ENCODE measurements at places on chromosomes 16 and 17. TPM values are rescaled to one million over a fixed set of nuclear protein-coding genes. Genes with fewer than 3 reads are reported as not detected.

TPPP3 gene
- 0.84 TPM for total RNA-seq

DNA sequence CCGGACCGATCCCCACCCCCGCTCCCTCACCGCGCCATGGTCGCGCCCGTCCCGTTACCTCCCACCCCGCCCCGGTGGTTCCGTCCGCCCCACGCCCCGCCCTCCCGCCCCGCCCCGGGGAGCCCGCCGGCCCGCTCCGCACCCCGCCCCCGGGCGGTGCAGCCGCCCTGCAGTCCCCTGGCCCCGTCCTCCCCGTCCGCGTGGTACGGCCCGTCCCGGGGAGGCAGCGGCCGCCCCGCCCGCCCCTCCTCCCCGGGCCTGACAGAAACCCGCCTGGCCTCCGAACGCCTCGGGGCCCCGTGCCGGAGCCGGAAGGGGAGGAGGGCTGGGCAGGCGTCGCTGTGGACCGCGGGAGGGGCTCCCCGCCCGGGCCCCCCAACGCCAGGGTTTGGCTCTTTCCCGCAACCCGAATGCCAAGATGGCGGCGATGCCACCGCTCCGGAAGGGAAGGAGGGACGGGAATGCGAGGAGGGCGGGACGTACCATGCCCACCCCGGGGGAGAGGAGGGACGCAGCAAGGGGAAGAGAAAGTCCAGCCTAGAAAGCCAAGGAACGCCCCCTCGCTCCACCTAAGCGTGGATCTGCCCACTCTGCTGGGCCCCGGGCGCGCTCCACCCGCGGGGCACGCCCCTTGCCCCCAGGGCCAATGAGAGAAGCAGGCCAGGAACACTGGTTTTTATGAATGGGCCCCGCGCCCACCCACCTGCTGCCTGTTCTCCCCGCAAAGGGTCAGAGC, at the start of gene PIP4K2B:
TSS of gene PIP4K2B (minus strand) at position 56 of the 736 bp plus-strand sequence. CDS start 132 bp downstream, outside the sequence.
- DNase-seq = peak; percentile 95

- no peak for DNase-seq
These were observed 44.4 kb downstream of the CLEC19A start for GRCh38 chr16:19329932-19330331.

GRCh38 chr17:70288540-70289290, 119.4 kb downstream of the KCNJ2 start:
- DNase-seq = no peak

NPB gene
- 0.25 TPM for total RNA-seq

GRCh38 chr16:53629151-53629550, 74.5 kb downstream of the RPGRIP1L start:
- DNase-seq = no peak

- no peak for DNase-seq
These were observed 587.1 kb downstream of the WWOX start for GRCh38 chr16:78686601-78687000.

DNA sequence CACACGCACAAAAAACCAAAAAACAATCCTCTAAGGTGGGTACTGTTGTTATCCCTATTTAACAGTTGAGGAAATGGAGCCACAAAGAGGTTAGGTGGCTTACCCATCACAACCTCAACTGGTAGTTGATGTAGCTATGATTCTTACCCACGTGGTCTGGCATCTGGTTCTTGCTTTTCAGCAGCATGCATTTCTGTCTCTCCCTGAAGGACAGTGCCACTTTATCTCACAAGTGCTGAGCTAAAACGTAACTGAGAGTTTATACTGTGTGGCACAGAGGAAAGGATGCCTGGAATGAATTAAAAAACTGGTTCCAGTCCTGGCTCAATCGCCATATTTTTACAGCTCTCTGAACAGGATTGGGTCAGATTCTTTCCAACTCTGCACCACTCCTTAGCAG, 1.9 kb upstream of the CORO6 start:
- DNase-seq = no peak

GRCh38 chr17:48503747-48504146, 27.1 kb downstream of the HOXB1 start:
- no peak for DNase-seq

- DNase-seq = no peak
These were observed 120.3 kb downstream of the RBFOX3 start for GRCh38 chr17:79490530-79490929.

DNA sequence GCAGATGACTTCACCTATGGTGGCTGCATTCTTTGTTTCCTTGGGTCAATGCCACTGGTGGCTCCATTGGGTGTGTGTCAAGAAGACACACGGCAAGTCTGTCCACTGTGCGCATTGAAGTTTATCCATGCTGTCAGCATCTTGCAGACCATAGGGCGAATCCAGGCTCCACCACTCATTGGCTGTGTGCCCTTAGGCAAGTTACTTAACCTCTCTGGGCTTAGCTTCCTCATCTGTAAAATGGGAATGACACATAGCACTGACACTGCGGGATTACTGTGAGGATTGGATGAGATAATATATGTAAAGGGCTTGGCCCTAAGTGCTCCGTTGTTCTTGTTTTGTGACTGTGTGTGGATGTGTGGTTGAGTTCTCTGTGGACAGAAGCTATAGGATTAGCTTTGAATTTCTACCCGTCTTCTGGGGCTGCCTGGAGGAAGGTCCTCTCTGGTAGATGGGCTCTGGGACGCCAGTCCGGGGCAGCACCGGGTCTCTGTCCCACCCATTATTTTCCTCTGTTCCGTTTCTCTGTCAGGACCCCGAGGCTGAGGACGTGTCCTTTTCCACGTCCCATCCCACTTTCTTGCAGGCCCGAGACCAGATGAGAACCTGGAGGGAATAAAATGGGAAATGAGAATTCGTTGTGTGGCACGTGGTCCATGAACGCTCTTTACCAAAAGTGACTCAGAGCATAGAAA, 178.4 kb downstream of the IRF8 start:
- no peak for DNase-seq

NOS2 gene
- total RNA-seq = not detected

GRCh38 chr17:21010705-21011596, 31.9 kb downstream of the USP22 start:
- no peak for DNase-seq

COTL1 gene
- total RNA-seq = 59.5 TPM

DNA sequence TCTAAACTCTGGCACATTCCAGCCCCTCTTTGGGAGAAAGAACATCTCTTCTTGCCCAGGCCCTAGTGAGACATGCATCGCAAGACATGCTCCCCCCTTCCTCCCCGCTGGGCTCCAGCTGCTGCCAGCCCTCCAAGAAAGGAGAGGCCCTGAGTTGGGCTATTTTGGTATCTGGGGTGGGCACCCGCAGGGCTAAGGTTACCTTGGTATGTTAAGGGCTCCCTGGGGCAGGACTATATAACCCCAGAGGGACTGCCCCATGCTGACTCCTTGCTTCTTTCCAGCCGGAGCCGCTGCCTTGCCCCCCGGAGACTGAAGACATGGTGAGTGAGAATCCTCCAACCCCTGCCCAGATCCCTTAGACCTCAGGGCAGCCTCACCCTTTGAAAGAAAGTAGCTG, at the start of gene MYL11:
TSS of gene MYL11 (plus strand) at position 265 of the 400 bp plus-strand sequence. CDS start at position 321, 56 bp downstream.
- DNase-seq = no peak

DNA sequence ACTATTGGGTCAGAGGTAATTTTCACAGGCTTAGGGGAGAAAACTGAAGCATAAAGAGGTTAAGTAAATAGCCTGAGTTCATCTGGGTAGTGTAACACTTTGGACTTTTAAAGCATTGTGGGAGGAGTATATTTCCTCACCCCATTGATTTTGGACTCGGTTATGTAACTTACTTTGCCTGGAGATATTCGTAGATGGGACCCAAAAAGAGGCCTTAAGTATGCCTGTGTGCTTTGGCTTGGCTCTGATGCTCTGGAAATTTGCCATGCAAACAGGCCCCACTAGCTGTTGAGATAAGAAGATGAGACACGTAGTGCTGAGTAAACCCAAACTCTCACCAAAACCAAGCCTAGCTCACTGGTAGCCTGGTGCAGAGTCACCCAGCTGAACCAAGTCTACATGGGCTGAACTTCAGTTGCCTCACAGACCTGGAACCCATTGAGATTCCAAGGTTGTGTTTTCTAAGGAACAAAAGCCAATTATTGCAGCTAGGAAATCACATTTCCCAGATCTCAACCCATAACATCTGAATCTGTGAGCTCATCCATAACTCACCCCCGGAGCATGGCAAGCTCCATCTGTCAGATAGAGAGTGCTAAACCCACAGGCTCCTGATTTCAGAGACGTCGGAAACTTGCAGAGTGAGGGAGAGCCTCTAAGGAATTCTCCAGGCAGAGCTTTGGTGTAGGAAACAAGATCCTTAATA, 536.0 kb upstream of the C16orf82 start:
- no peak for DNase-seq

- DNase-seq = no peak
These were observed at the start of gene ALDH3A1 for GRCh38 chr17:19747829-19748806. TSS of gene ALDH3A1 (minus strand) at chr17:19748298. CDS start at chr17:19745129, 3,169 bp downstream.

GRCh38 chr17:57545731-57546342, 199.3 kb downstream of the CCDC182 start:
- DNase-seq = no peak

CNGB1 gene
- total RNA-seq = under 0.01 TPM

- DNase-seq = no peak
These were observed 86.0 kb downstream of the IRF8 start for GRCh38 chr16:85984947-85985451.

KRTAP9-3 gene
- not detected for total RNA-seq

- DNase-seq = no peak
These were observed 123.6 kb downstream of the OR1D5 start for GRCh38 chr17:2939714-2940351.

CYB561 gene
- total RNA-seq = 18.5 TPM

VASN gene
- total RNA-seq = 19.7 TPM

NOD2 gene
- total RNA-seq = 1.3 TPM

DNA sequence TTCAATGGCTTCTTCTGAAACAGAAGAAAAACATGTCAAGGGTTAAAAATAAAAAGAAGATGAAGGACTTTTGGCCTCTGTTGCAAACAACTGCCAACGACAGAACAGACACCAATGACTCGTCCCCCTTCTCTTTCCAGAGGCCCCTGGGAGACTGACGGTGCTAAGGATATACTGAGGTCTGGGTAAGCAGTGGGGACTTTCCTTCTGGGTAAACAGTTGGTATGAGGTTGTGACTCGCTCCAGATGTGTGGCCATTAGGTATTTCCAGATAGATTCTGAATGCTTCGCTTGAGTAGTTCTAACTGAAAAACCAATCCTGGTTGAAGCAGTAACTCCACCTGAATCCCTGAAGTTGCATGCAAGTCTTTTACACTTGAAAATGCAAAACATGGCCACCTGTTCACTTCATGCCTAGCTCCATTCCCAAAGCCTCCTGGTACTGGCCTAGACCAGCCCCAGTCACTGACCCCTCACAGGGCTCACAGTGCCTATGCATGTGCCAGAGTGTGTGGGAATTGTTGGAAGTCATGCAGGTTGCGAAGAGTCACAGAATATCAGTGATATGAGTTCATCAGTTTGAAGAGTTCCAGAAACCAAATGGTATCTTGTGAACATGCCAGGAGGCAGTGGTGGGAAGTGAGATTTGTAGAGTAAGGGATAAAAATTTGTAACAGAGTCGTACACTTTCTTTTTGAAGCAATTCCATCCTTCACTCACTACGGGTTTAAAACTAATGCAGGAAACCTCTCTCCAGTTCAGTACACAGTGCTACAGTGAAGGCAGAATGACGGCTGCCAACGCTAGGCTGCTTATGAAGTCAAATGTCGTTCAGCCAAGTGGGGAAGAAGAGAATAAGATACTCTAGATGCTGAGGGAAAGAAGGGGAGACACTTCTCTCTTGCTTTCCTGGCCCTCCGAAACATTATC, 217.8 kb downstream of the ZFHX3 start:
- DNase-seq = no peak

DNA sequence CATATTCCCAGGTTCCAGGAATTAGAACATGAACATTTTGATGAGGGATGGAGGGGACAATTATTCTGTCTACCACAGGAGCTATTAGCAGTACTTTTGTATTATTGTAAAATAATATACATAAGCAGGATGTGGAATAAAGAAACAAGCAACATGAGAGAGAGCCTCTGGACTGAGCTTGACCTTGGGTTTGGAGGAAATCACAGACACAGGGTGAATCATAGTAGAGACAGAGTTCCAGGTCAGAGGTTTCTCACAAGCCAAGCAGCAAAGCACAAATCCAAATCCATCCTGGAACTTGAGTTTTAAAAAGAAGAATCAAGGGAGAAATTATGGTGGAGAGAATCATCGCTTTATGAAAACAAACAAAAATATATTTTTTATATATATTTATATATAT, 5.1 kb downstream of the KRT31 start:
- no peak for DNase-seq

DNA sequence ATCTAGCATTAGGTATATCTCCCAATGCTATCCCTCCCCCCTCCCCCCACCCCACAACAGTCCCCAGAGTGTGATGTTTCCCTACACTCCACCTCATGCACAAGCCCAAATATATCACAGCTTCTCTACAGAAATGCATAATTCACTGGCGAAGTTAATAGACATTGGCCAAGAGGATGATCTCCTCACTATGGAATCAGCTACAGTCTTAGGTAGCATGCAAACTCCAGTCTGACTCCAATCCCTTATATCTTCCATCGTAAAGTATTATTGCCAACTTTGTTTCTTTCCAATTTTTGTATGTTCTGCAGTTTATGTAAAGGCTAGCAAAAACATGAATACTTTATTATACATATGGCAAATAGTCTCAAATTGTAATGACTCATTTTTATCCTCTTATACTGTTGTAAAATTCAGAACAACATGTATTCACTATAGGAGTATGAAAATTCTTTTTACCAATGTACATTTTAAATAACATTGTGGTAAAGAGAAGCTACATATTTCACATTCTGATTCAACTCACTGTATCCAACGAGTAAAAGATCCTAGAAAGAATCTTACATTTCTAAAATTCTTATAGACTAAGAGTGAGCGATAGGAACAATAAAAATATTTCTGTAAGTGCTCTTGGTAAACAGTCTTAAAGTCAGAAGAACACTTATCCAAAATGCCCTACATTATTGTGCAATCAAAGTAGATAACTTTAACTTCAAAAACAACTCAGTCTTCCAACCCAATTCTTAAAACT, 871 bp downstream of the ABCA8 start:
- DNase-seq = no peak

GPR179 gene
- 0.05 TPM for total RNA-seq

DNA sequence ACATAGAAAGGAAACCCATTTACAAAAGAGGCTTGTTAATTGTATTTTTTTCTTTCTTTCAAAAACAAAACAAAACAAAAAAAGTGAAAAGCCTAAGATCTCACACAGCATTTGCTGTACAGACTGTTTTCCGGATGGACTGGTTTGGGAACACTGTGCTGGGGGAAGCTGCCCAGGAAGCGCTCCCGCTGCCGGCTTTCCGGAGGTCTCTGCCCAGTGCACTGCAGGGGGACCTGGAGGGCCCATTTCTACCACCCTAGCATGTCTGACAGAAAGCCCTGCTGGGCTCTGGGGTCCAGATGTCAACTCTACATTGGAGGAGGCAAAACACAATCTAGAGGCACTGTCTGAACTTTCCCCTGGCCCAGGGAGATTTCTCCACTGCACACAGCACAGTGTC, 26.3 kb upstream of the CLEC18B start:
- DNase-seq = no peak

All from liver (tissue), 10 donors.